Transverse colon (tissue), 4 donors: ENCODE measurements at places on chromosomes 12 and 14. TPM values are rescaled to one million over a fixed set of nuclear protein-coding genes. Genes with fewer than 3 reads are reported as not detected.
A peak's percentile ranks its signal among the peaks of the same experiment; 100 is the strongest.

GRCh38 chr14:65357113-65357512, 55.4 kb upstream of the FUT8 start:
- H3K36me3 ChIP-seq, result no peaks in the 10 kb centered on the region
- H3K4me1 ChIP-seq, result peaks cover 22% of the 10 kb centered on the region
- H3K27me3 ChIP-seq, result no peaks in the 10 kb centered on the region
- H3K4me3 ChIP-seq, result no peak overlapping the region
- DNase-seq, result no peak

Gene CD4
- 4.1 TPM for total RNA-seq

Gene SLCO1B1
- total RNA-seq, result not detected

GRCh38 chr12:116695464-116695725, 42.5 kb downstream of the SPRING1 start:
- DNase-seq, result no peak
- H3K27ac ChIP-seq, result no peak overlapping the region
- H3K27me3 ChIP-seq, result peaks cover 21% of the 10 kb centered on the region
- H3K4me1 ChIP-seq, result peaks cover 29% of the 10 kb centered on the region

DNA sequence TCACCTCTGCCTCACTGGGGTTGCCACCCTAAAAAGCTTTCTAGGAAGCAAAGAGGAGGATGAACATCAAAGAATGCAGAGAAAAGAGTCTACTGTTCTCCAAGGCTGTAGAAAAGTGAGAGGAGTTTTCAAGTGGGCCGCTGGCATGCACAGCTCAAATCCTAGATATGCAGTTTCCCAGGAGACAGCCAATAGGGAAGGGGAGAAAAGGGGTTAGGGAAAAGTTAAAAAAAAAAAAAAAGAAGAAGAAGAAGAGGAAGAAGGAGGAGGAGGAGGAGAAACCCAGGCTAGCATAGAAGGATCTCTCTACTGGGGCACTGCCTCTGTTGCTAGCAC, 682 bp downstream of the BATF start:
- DNase-seq, result no peak
- H3K4me1 ChIP-seq, result no peaks in the 10 kb centered on the region
- H3K4me3 ChIP-seq, result peak overlapping the region; percentile 2
- H3K27ac ChIP-seq, result peak overlapping the region; percentile 61
- no peaks in the 10 kb centered on the region for H3K36me3 ChIP-seq

DNA sequence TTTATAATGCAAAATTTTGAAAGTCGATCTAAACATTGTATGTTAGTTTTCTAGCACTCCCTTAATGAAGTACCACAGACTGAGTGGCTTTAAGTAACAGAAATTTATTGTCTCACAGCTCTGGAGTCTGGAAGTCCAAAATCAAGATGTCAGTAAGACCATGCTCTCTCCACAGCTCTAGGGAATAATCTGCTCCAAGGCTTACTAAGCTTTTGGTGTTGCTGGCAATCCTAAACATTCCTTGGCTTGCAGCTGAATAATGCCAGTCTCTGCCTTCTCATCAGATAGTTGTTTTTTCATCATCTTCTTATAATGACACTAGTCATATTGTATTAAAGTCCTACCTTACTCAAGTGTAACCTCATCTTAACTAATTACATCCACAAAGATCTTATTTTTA, 102.2 kb downstream of the RASSF9 start:
- no peak for DNase-seq
- H3K27ac ChIP-seq, result no peak overlapping the region
- no peaks in the 10 kb centered on the region for H3K27me3 ChIP-seq
- H3K36me3 ChIP-seq, result no peaks in the 10 kb centered on the region

DNA sequence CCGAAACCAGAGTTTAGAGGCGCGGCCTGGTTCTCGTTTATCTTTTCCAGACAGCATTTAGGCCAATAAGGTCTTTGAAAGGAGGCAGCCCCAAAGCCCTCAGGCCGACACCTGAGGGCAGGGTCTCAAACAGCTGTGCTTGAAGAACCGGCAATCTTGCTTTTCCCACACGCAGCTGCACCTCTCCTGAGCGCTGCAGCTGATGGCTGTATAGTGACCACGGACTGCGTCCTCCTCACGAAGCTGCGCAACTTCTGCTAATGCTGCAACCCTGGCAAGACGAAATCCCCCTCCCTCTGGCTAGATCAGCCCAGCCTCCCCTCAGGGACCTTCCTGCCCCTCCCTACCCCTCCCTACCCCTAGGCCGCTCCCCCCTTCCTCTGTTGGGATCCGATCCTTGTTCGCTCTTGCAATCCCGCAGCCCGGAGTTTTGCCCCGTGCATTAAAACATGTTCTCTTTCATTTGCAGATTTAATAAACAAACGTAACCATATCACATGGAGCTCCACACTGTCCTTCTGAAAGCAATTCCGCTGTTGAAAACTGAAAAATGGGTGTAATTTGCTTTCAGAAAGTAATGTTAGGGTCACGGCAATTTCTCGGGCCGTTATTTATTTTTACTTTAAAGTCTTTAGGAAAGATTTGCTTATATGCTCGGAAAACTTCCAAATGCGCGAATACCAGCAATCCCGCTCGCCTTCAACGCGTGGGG, 4.8 kb upstream of the PAX9 start:
- H3K4me3 ChIP-seq, result no peak overlapping the region
- no peak overlapping the region for H3K27ac ChIP-seq
- H3K4me1 ChIP-seq, result peaks cover 34% of the 10 kb centered on the region
- peaks cover 100% of the 10 kb centered on the region for H3K27me3 ChIP-seq
- no peak for DNase-seq

GRCh38 chr12:25130741-25131188, 64.2 kb downstream of the DNAI7 start:
- no peaks in the 10 kb centered on the region for H3K27me3 ChIP-seq
- H3K4me3 ChIP-seq, result no peak overlapping the region
- no peaks in the 10 kb centered on the region for H3K4me1 ChIP-seq
- no peak for DNase-seq
- no peaks in the 10 kb centered on the region for H3K36me3 ChIP-seq

GRCh38 chr14:96051642-96052540, 12.7 kb downstream of the C14orf132 start:
- H3K27me3 ChIP-seq, result no peaks in the 10 kb centered on the region
- no peak overlapping the region for H3K27ac ChIP-seq
- no peak overlapping the region for H3K4me3 ChIP-seq
- no peaks in the 10 kb centered on the region for H3K4me1 ChIP-seq

GRCh38 chr12:93080452-93080851, 151.4 kb upstream of the EEA1 start:
- no peak for DNase-seq
- H3K27me3 ChIP-seq, result no peaks in the 10 kb centered on the region
- H3K36me3 ChIP-seq, result no peaks in the 10 kb centered on the region
- H3K4me3 ChIP-seq, result no peak overlapping the region
- H3K27ac ChIP-seq, result no peak overlapping the region

DNA sequence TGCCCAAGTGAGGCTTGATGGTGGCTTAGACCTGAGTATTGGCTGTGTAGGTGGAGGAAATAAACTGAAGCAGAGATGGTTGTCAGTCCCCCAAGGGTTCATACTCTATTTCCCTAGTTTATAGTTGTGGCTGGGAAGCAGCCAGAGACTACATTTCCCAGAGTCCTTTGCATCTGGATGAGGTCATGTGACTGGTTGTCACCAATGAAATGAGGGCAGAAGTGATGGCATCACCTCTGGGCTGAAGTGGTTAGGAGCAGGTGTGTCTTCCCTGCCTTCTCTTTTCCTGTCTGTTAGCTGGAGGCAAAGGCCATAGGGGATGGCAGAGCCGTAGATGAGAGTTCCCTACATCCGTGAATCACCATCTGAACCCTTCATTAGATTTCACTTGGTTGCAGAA, 16.3 kb upstream of the NOS1 start:
- no peaks in the 10 kb centered on the region for H3K36me3 ChIP-seq
- no peak overlapping the region for H3K4me3 ChIP-seq
- no peak overlapping the region for H3K27ac ChIP-seq
- H3K27me3 ChIP-seq, result no peaks in the 10 kb centered on the region

DNA sequence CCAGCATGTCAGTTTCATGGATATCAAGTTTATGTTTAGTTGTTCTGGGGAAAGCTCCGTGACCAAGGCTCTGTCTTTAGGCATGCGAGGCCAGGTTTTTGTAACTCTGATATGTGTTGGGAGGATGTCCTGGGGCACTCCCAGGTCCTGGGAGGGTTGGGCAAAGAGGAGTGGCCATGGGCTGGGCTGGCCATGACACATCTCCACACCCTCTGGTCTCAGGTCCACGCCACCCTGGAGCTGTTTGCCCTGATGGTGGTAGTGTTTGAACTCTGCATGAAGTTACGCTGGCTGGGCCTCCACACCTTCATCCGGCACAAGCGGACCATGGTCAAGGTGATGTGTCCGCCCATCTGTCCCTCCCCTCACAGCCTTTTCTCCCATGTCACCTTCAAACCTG, 46.4 kb downstream of the TPCN1 start:
- no peaks in the 10 kb centered on the region for H3K27me3 ChIP-seq
- H3K36me3 ChIP-seq, result no peaks in the 10 kb centered on the region
- DNase-seq, result peak; percentile 66
- peaks cover 18% of the 10 kb centered on the region for H3K4me1 ChIP-seq

DNA sequence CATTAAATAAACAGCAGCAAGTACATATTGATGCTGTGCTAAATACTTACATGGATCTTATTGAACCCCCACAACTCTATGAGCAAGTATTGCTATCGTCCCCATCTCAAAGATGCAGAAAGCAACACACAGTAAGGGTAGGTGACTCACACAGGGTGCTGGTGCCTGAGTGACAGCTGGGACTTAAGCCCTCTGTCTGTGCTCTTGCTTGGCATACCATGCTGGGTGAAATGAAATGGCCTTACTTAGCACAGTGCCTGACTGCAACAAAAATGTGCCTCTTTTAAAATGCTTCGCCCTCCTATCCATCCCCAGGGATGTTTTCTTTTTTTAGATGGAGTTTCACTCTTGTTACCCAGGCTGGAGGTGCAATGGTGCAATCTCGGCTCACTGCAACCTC, 788 bp downstream of the TEX52 start:
- no peaks in the 10 kb centered on the region for H3K36me3 ChIP-seq
- H3K4me1 ChIP-seq, result peaks cover 18% of the 10 kb centered on the region
- no peak overlapping the region for H3K27ac ChIP-seq
- DNase-seq, result no peak

Gene ACSM4
- not detected for total RNA-seq

Gene RAB35
- 20.8 TPM for total RNA-seq

DNA sequence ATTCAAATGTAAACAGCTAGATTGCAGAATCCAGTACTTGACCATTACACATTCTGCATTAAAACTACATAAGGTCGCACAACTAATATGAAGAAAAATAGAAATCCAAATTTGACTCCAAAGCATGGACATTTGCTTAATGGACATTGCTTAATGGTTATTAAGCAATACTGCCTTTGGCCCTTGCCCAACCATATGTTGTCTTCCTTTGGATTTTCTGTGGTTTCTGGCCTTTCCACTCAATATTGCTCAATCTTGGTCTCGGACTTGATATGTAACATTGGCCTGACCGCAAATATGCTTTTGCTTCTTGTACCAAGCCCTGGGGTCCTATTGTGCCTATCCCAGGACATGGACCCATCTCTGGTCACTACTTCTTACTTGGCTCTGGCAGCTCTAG, 67.2 kb downstream of the PTPRR start:
- H3K4me1 ChIP-seq, result no peaks in the 10 kb centered on the region
- no peaks in the 10 kb centered on the region for H3K36me3 ChIP-seq
- H3K4me3 ChIP-seq, result no peak overlapping the region
- H3K27me3 ChIP-seq, result no peaks in the 10 kb centered on the region
- peak overlapping the region; percentile 7 for H3K27ac ChIP-seq

DNA sequence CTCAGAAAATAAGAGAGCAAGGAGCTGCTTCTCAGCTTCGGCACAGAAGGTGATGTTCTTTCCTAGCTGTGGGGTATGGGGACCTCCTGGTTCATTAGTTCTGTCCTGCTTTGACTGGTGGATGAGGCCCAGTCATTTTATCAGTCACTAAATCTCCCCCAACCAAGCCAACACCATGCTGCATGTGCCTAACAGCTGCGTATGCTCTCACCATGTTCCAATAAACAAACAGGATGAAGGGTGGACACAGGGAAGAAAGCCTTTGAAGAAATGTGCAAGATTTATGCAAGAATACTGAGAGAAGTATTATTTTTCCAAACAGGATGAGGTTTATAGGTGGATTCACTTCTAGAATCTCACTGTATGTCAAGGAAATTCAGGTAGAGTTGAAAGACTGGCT, 156.2 kb downstream of the TMEM132C start:
- no peaks in the 10 kb centered on the region for H3K36me3 ChIP-seq
- H3K27me3 ChIP-seq, result no peaks in the 10 kb centered on the region
- H3K4me3 ChIP-seq, result no peak overlapping the region
- DNase-seq, result no peak

Gene CLEC12A
- total RNA-seq, result not detected

DNA sequence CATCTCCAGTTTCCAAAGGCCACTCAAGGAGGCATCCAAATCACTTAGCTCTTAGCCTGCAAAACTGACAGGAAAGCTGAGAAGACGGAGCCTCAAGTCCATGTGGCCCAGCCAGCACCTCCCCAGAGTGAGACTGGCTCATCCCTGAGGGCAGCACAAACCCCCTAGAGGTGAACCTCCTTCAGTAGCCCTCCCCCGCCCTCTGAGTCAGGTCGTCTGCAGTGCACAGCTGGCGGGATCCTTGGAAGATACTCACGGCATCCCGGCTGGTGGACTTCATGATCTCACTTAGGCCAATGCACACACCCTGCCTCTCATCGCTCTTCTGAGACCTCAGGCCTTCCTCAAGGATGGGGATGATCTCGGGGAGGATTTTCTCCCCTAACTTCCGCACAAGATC, 24.1 kb upstream of the RAB35 start:
- no peak overlapping the region for H3K4me3 ChIP-seq
- DNase-seq, result no peak
- H3K4me1 ChIP-seq, result no peaks in the 10 kb centered on the region
- no peaks in the 10 kb centered on the region for H3K27me3 ChIP-seq

GRCh38 chr12:8226355-8226754, 1.1 kb downstream of the FAM90A1 start:
- no peak overlapping the region for H3K4me3 ChIP-seq
- no peak overlapping the region for H3K27ac ChIP-seq
- H3K36me3 ChIP-seq, result no peaks in the 10 kb centered on the region
- H3K27me3 ChIP-seq, result no peaks in the 10 kb centered on the region
- DNase-seq, result no peak

DNA sequence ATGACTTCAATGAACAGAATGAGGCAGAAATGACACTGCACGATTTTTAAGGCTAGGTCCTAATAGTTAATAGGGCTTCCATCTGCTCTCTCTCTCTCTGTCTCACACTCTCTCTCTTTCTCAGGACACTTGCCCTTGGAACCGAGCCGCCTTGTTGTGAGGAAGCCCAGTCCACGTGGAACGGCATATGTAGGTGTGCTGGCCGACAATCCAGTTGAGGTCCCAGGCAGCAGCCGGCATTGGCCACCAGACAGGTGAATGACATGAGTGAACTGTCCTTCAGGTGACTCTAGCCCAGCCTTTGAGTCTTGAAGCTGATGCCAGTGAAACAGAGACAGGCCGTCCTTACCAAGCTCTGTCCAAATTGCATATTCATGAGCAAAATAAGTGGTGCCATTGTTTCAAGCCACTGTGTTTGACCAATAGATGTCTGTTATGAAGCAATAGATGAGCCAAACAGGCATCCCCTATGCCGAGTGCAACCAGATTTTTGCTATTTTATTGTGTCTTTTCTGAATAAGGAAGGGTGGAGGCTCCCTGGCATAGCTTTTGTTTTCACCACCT, 217.5 kb upstream of the LHX5 start:
- H3K36me3 ChIP-seq, result no peaks in the 10 kb centered on the region
- H3K4me1 ChIP-seq, result no peaks in the 10 kb centered on the region
- no peak overlapping the region for H3K27ac ChIP-seq
- no peaks in the 10 kb centered on the region for H3K27me3 ChIP-seq
- no peak overlapping the region for H3K4me3 ChIP-seq

Gene GPX2
- 180 TPM for total RNA-seq
